ENCODE measurements at places on chromosomes 13 and 19.

GRCh38 chr13:105365021-105365550, 1170.4 kb downstream of the EFNB2 start:
- no peak for DNase-seq

DNA sequence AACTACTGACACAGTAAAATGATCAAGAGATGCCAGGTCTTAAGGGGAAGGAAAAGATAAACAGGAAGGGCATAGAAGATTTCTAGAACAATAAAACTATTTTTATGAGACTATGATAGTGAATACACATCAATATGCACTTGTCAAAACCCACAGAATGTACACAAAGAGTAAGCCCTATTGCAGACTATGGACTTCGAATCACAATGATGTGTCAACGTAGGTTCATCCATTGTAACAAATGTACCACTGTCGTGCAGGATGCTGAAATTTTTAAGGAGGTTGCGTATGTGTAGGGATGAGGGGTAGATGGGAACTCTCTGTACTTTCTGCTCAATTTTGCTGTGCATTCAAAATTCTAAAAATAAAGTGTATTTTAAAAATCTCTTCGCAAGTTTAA, 171.9 kb downstream of the KLF12 start:
- no peak for DNase-seq

- no peak for DNase-seq
Measured at GRCh38 chr19:33698576-33699435, 77.1 kb downstream of the CHST8 start.

GRCh38 chr13:47723898-47724297, 277.2 kb downstream of the SUCLA2 start:
- no peak for DNase-seq

DNA sequence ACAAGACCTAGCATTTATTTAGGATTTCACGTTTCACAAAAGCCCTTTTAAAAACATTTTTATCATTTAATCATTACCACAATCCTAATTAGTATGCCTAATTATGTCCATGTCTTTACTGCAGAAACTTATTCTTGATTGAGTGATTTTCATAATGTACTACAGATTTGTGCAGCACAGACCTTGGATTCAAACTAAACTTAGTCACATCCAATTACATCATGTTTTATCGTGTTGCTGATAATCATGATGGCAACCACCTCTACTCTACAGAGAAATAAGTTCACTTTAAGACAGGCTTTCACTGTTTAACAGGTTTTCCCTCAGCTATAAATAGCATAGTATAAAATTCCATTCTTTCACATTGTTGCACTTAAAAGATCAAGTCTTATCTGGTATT, 240.9 kb upstream of the RFC3 start:
- DNase-seq: no peak

DNA sequence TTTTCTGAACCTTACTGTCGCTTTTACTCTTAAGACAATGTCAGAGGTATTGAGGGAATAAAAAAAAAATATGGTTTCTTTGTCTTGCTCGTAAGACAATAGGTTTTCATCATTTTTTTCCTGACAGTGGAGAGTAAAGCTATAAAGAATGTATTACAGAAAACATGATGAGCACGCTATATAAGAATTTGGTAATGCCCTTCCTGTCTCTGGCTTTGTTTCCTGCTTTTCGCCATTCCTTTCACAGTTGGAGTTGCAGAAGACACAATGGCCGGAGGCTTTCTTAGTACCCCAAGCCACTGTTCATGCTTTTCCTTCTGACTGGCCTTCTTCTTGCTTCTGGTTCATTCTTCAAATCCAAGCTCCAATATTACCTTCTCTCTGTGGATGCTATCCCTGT, 101.0 kb upstream of the DACH1 start:
- DNase-seq: no peak

DNA sequence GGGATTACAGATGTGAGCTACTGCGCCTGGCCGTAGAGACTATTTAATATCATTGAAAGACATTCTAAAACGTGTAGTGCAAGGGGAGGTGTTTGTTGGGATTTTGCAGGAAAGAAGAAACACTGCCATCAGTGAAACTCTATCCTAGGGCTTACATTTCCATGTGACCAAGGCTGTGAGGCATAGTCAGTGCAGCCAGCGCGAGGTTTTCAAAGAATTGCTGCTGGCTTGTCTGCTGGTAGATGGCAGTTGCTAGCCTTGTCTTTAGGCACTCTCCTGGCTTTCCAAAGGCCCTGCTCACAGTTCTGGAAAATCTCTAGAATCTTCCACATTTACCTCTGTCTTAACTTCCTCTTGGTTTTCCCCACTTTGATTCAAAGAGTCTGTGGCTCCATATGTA, 77.5 kb downstream of the GPC6 start:
- no peak for DNase-seq

DNA sequence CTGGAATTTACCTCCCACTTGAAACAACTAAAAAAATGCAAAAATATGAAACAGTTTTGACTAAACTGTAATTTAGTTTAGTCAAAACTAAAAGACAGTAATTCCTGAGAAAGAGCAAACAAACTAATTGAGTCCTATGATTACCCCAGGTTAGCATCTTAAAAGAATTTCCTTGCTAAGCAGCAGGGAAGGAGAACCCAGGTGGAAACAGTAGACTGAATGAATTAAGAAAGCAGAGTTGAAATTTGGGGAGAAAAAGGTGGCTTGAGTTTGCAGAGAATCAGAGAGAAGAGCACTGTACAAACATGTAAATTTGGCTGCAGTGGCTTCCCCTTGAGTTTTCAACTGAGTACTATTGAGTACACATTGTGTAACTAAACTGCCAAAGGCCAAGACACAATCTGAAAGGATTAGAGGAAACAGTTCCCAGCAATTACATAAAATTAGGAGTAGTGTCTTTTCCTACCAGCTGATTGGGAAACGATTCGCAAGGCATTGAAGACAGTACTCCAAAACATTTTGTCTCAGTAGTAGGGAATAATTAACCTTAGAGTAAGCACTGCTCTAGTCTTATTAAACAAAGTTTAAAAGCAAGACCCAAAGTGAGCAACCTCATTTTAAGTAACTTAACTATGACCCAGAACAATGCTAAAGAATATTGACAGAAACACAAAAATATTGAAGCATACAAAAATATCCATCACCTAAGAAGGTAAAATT, 820.5 kb downstream of the DACH1 start:
- no peak for DNase-seq

DNA sequence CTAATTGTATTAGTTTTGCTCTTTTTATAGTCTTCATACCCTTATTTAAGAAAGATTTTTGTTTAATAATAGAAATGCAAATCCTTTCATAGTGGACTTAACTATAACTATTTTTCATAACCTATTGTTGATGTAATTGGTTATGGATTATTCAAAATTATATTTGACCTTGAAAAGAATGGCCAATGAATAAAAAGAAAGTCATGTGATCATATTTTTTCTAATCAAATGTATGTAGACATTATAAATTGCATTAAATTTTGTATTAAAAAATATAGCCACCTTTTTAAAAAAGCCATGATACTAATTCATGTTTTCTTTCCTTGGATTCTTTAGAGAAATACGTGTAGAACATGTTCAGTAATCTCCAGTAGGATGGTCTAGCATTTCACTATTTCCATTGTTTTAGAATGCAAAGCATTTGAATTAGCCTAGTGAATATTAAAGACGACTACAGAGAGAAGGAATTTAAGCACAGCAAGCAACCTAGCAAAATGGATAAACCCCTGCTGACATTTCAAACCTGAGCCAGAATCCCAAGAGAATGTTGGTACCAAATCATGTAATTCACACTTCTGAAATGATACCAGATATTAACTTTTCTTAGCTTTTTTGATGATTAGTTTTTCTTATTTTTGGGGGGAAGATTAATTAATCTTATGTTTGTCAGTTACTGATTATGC, 1297.4 kb upstream of the MIR17HG start:
- DNase-seq: no peak

GRCh38 chr19:2867025-2867991, at the start of gene ZNF556:
Gene ZNF556, plus strand, starts transcription at chr19:2867335. Its CDS starts 87 bp downstream, at chr19:2867422.
- DNase-seq: no peak

DNA sequence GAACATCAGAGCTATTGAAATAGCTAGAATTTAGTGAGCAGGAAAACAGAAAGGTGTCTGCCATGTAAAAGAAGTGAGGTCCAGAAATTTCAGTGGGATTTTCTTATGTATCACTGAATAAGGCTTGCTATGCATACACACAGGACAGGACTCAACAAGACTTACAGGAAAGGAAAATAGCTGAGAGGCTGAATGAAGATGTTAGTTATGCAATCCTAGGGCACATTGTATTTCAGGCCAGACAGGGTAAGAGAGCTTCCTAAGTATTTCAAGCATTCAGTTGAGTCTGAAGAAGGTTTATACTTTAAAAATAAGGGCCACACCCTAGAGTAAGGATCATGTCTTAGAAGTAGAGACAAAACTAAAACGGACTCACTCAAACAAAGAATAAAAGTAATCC, 419.9 kb upstream of the PRR20A start:
- no peak for DNase-seq

GRCh38 chr19:4811328-4812131, 20.0 kb downstream of the TICAM1 start:
- DNase-seq: peak; percentile 92

GRCh38 chr19:45467115-45467455, 711 bp upstream of the FOSB start:
- no peak for DNase-seq

GRCh38 chr19:58553799-58554493, 959 bp downstream of the CHMP2A start:
- no peak for DNase-seq

GRCh38 chr19:31539386-31539785, 190.2 kb upstream of the TSHZ3 start:
- no peak for DNase-seq

- no peak for DNase-seq
Measured at GRCh38 chr19:1250437-1251260, 2.3 kb downstream of the MIDN start.

DNA sequence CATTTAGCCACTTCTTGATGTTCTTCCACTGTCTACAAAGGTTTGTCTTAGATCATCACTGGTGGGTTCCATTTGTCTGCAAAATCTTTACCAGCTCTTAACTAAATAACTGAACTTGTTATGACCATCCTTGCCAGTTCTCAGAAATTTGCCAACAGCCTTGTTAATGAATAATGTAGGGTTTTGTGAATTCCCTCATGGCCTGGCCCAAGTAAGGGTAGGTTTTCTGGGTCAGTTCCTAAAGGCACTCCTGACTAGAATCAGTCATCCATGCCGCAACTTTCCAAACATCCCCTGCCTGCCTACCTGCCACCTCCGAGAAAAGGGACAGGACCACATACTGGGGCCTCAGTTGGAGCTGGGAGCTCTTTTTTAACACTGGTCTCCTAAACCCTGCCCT, 4.0 kb downstream of the COL4A1 start:
- no peak for DNase-seq

- no peak for DNase-seq
Measured at GRCh38 chr19:2127758-2128157, 23.6 kb downstream of the AP3D1 start.

DNA sequence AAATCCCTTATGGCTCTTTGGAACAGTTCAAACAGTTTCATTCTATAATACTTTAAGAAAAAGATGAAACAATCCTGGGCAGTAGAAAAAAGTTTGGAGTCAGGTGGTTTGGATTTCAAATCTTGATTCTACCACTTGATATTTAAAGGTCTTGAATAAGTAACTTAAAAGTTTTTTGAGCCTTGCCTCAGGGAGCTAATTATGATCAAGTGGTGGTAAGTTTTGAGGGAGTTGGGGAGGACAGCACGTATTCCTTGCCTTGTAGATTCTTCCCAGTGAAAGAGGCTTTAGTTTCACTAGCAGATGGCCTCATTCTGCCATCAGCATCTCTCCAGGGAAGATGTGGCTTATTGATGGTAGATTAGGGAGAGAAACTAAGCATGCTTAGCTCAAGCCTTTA, 168.4 kb upstream of the CSNK1A1L start:
- no peak for DNase-seq

DNA sequence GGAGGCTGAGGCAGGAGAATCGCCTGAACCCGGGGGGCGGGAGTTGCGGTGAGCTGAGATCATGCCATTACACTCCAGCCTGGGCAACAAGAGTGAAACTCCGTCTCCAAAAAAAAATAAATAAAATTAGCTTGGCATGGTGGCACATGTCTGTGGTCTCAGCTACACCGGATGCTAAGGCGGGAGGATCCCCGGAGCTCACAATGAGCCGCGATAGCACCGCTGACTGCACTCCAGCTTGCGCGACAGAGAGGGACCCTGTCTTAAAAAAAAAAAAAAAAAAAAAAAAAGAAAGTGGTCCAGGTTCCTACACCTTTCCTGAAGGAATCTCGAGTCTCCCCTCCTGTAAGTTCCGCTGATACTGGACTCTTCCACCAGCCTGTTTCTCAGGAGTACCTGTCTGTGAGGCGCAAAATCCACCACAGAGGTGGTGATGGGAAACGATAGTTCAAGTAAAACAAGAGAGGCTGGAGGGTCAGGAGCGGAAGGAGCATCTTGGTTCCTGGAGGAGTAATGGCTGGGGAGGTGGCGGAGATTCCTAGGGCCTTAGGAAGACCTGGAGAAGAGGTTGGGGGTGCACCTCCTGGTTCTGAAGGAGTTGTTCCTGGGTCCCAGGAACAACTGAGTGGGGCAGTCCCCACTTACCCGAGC, 471 bp downstream of the FUT1 start:
- DNase-seq: no peak
